ENCODE measurements at places on chromosomes 5 and 9.

DNA sequence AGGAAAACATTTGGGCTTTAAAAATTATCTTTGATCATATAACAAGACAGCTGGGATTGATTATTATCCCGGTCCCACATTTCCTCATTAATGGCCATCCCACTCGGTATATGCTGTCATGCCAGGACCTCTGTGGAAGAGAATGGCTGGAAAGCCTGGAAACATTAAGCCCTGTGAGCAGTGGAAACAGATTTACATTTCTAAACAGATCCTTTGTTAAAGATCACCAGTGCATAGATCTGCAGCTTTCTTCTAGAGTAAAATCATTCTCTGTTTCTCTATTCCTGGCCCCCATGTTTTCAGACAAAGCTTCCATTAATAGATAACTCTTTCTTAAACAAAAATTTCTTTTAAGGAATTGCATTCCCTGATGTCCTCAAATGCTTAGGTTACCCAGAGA is 152.2 kb downstream of the CAVIN4 start:
- DNase-seq = no peak

- DNase-seq = no peak
Observed at GRCh38 chr5:116075191-116075831, 9.5 kb upstream of the COMMD10 start.

DNA sequence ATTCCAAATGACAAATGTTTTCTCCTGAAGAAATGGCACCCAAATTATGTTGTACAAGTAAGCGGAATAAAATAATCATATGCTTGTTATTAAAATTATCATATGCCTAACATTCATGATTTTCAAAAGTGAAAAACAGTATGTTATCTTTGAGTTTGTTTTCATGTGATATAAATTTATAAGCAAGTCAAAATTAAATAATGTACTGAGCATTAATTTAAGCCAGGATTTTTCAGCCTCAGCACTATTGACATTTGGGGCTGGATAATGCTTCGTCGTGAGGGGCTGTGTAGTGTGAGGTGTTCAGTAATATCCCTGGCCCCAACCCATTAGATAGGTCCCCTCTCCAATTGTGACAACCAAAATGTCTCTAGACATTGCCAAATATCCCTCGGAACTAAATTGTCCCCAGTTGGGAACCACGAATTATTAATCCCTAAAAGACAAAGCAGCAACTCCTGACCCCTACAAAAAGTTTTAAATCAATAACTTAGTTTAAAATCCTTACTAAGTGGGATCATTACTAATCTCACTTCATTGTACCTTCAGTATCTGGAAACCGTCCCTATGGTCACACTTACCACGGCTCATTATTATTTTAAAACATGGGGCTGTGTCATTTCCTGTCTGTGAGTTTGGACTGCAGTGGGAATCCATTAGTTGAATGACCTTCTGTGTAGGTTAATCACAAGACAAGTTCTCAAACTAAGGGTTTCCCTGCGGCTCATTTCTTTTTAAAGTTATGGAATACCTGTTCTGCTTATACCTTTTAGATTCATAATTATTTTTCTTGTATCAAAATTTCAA is 1.3 kb upstream of the NNT start:
- DNase-seq = peak; percentile 16

GRCh38 chr5:35859101-35859661 is 2.5 kb downstream of the IL7R start:
- DNase-seq = no peak

- peak; percentile 60 for DNase-seq
Observed at GRCh38 chr9:107488375-107489143, 1.0 kb downstream of the KLF4 start.

- DNase-seq = no peak
Observed at GRCh38 chr5:124394700-124395245, 351.7 kb downstream of the ZNF608 start.

DNA sequence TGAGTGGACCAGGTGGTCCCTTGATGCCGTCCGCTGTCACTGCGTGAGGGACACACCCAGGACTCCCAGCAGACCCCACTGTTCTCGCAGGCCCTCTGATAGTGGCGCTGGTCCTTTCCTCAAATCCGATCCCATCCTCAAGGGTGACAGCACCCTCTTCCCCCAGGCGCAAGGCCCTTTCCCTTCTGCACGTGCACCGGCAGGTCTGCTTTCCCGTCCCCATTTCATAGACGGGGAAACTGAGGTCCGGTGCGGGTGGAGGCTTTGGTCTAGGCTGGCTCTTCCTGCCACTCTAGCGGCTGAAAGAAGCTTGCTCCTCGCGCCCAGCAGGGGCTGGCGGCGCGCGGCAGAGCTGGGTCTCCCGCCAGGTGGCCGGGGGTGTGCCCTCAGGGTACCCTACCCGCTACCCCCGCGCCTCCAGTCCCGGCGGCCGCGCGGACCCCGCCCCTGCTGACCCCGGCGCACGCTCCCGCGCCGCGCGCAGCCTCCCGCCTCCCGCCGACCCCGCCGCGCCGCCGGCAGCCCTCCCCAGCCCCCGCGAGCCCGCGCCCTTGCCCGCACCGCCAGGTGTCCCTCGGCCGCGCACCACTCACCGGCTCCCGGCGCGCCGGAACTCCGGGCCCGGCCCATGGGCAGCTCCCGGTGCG is 453 bp downstream of the RASGEF1C start:
- DNase-seq = no peak

GRCh38 chr9:3332802-3333201 is 193.0 kb downstream of the RFX3 start:
- no peak for DNase-seq

GRCh38 chr5:171031977-171032376 is 170.2 kb downstream of the RANBP17 start:
- no peak for DNase-seq

DNA sequence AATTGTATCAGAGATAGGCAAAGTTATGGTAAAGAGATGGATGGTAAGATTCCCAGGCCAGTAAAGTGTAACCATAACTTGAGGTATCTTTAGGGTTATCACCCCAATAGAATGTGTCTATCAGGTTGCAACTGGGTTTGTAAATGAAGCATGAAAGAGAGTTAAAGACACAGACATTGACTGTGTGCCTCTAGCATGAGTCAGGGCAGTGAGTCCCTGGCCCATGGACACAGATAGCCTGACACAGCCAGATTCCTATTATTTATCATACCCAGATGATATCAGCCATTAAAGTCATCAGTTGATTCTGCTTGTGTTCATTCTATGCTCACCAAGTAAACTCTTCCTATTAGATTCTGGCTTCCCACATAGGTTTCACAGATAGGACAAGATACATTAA is 33.5 kb upstream of the SNAPC3 start:
- no peak for DNase-seq

DNA sequence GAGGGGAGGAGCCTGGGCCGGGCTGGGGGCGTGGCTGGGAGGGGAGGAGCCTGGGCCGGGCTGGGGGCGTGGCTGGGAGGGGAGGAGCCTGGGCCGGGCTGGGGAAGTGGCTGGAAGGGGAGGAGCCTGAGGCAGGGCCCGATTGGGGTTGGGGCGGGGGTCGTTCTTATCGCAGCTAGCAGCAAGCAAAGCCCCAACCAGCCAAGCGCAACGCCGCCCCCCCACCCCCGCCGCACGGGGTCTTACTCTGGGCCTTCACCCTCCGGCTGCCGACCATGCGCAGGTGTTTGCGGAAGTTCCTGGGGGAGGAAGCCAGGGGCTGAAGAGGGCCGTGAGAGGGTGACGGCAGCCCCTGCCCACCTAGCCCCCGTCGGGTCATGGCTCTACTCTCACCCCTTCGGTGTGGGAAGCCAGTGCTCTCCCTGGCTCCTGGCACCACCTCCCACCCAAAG is 5.0 kb downstream of the NSMF start:
- no peak for DNase-seq

DNA sequence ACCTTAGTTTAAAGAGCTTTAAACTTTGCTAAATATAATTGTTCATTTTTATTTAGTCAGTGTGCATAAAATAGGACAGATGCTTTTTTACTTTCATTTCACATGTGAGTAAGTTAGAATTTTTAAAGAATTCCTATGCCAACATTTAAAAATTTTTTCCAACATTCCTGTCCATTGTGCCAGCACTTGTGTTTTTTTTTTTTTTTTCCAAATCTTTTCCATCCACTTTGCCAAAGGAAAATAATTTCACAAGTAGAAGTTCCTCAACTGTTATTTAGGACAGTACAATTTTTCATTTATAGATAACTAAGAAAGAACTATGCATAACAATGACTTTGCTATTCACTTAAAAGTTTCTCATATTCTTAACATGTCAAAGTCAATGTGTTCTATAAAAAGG is 189.5 kb downstream of the ADAMTS6 start:
- no peak for DNase-seq

- DNase-seq = no peak
Observed at GRCh38 chr5:159601216-159601615, 270.9 kb upstream of the IL12B start.

GRCh38 chr9:133050142-133050541 is 11.6 kb upstream of the CEL start:
- DNase-seq = peak; percentile 66

DNA sequence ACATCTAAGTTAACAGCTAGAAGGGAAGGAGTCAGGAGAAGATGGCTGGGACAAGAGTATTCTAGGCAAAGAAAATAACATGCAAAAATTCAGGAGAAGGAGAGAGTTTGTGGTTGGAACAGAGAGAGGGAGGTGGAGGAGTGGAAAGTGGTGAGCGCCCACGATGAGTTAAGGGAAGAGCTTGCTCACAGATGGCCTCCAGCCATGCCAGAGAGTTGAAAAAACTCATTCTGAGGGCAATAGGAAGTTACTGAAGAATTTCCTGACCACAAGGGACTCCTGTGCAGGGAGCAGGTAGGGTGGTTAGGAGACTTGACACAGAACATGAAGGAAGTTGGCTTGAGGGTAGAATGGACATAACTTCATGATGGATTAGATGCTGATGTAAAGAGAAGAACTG is 159.7 kb downstream of the DOCK2 start:
- DNase-seq = no peak

- DNase-seq = no peak
Observed at GRCh38 chr5:61028382-61028781, 83.4 kb downstream of the NDUFAF2 start.

DNA sequence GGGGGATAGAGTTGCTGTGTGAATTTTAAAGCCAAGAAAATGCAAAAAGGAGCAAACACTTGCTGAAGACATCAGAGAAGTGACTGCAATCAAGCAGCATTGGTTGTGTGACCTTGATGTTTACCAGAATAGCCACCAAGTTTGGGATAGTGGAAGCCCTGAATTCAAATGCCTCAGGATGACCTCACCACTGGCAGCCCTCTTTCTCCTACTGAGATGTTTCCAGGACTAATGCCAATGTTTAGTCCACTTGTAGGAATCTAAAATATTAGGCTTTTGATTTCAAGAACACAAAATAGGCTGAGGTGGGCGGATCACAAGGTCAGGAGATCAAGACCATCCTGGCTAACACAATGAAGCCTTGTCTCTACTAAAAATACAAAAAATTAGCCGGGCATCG is 112.2 kb upstream of the NUDT12 start:
- no peak for DNase-seq

- no peak for DNase-seq
Observed at GRCh38 chr5:179377421-179378115, 32.3 kb upstream of the ADAMTS2 start.

DNA sequence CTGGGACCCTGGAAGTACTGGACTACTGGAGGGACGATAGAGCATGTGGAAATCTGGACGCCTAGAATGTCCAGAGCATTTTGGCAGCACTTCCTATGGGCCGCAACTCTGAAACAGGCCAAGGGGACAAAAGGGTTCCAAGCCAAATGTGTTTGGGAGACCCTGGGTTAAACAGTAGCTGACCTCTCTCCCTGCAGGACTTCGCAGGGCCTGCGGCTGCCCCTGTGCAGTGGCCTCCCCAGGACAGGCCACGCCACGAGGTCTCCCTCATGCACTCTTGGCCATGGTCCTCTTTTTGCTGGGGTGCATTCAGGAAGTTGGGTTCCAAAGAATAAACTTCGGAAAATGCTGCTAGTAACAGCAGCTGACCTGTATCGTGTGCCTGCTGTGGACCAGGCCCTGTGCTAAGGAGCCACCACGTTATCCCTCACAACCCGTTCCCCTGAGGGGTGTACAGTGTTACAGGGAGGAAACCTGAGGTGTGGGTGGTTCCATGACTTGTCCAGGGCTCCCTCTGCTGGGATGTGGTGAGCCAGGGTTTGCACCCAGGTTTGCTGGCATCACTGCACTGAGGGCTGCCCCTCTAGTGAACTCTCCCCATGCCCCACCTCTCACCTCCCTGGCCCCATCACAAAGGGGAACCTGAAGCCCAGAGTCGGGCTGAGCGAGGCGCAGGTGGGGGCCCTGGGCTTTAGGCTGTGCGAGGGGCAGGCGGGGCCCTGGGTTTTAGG is 79.4 kb downstream of the AMBP start:
- no peak for DNase-seq

DNA sequence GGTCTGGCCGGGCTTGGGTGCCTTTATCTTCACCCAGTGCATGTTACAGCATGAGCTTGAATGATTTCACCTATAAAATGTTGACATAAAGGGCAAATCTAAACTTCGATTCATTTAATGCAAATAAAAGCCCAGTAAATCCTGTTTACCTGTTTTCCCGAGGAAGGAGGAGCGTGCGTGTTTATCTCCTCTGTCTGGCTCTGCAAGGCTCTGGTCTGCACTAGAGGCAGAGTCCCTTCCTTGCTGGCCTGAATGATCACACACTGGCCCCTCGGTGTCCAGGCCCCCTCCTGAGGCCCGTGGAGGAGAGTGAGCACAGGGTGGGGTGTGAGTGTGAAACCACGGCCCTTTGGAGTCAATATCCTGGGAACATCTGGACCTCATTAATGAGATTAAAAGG is 125.1 kb upstream of the LHFPL2 start:
- no peak for DNase-seq

GRCh38 chr5:142827934-142828576 is 57.9 kb downstream of the ARHGAP26 start:
- no peak for DNase-seq

DNA sequence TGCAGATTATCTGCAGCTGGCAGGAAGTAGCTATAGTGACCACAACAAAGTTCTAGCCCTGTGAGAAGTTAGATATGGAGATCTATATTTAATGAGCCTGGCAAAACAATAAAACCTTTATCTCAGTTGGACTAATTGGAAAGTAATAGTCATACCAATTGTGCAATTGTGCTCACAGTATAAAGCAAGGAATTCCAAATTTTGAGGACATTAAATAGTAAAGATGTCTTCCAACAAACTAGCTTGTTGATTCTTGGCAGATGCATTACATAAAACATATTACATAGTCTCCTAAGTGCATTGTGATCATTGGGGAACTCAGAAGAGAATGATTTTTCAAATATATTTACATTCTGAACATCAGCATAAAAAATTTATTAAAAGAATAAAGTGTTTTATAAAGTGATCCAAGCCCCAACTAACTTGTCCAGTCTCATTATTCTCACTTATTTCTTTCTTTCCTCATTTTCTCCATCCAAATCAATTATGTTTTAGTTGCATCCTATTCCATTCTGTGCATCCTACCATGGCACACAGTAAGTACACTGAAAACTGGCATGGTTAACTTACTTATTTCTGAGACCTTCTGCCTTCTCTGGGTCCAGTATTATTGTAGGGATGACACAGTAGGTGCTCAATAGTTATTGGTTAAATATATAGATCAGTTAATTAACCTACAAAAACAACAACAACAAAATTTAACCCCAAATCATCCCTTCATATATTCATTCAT is 977.2 kb upstream of the NUDT12 start:
- DNase-seq = no peak
